Activated naive CD4-positive, alpha-beta T cell treated with anti-CD3 and anti-CD28 coated beads, Interleukin-2, amount 10 ng/mL, durations not matched to agents 7 days and 5 days (primary cell): ENCODE measurements at places on chromosomes 1 and 21.
A peak's percentile ranks its signal among the peaks of the same experiment; 100 is the strongest.

GRCh38 chr1:161198194-161198896 lies 509 bp downstream of the ADAMTS4 start:
- H3K27me3 ChIP-seq: no peaks in the 10 kb centered on the region
- H3K27ac ChIP-seq: no peak overlapping the region
- H3K4me1 ChIP-seq: peaks cover 69% of the 10 kb centered on the region
- H3K36me3 ChIP-seq: peaks cover 7% of the 10 kb centered on the region

DNA sequence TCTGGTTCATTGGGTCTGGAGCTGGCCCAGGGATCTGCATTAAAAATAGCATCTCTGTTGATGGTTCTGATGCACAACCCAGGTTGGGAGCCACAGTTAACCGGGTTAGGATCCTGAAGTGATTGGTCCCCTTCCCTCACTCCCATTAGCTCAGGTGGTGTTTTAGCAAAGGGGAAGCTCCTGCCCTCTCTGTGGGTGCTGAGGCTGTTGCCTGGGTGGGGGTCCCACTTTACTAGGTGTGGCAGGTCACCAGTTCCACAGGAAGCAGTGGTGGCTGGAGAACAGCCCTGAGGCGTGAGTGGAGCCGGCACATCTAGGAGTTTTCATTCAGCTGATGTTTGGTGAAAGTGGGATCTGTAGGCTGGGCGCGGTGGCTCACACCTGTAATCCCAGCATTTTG lies 86.5 kb downstream of the MAN1C1 start:
- peaks cover 41% of the 10 kb centered on the region for H3K4me1 ChIP-seq
- peaks cover 47% of the 10 kb centered on the region for H3K36me3 ChIP-seq
- no peak for DNase-seq
- H3K4me3 ChIP-seq: no peak overlapping the region

- DNase-seq: no peak
- no peaks in the 10 kb centered on the region for H3K4me1 ChIP-seq
- no peak overlapping the region for H3K4me3 ChIP-seq
- H3K27me3 ChIP-seq: no peaks in the 10 kb centered on the region
Observed at GRCh38 chr1:221309723-221310122, 430.5 kb downstream of the HLX start.

- no peak for DNase-seq
- peaks cover 7% of the 10 kb centered on the region for H3K4me1 ChIP-seq
- no peaks in the 10 kb centered on the region for H3K36me3 ChIP-seq
- no peak overlapping the region for H3K27ac ChIP-seq
- peak overlapping the region; percentile 21 for H3K4me3 ChIP-seq
Observed at GRCh38 chr1:1916851-1917251, 1.8 kb downstream of the CALML6 start.

DNA sequence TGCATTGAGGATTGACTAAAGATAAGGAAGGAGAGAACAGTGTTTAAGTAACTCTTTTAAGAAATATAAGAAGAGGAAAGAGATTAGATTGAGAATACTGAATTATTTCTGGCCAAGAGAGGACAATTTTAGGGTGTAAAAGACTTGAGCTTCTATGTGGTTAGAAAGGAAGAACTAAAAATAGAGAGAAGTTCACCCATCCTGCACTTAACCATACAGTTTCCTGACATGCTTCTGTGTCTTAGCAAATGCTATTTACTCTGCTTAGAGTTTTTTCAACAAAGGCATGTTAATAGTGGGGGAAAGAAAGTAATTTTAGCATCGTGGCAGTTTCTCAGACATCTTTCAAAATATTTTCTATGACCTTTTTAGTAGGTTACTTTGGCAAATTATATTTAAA lies 122.8 kb upstream of the GPR52 start:
- H3K27ac ChIP-seq: no peak overlapping the region
- H3K27me3 ChIP-seq: no peaks in the 10 kb centered on the region
- no peak for DNase-seq

DNA sequence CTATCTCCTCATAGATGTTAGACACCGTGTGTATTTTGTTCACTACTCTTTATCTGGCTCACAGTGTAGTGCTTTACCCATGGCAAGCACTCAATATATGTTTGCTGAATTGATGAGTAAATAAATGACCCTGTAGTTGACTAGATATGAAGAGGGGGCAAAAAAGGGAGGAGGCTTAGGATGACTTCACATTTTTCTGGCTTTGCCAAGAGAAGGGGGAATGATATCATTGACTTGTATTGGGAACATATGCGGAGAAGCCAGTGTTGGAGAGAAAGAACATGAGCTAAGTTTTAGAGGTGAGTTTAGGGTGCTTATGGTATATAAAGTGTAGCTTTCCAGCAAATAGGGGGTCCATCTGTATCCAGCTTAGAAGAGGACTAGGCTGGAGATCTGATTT lies 145.5 kb downstream of the TENT5C start:
- peaks cover 3% of the 10 kb centered on the region for H3K4me1 ChIP-seq
- no peak overlapping the region for H3K27ac ChIP-seq
- H3K36me3 ChIP-seq: no peaks in the 10 kb centered on the region
- H3K4me3 ChIP-seq: no peak overlapping the region

GRCh38 chr1:69320757-69321211 lies 246.9 kb upstream of the LRRC7 start:
- H3K4me1 ChIP-seq: no peaks in the 10 kb centered on the region
- no peaks in the 10 kb centered on the region for H3K36me3 ChIP-seq
- no peaks in the 10 kb centered on the region for H3K27me3 ChIP-seq
- H3K4me3 ChIP-seq: no peak overlapping the region
- no peak overlapping the region for H3K27ac ChIP-seq

DNA sequence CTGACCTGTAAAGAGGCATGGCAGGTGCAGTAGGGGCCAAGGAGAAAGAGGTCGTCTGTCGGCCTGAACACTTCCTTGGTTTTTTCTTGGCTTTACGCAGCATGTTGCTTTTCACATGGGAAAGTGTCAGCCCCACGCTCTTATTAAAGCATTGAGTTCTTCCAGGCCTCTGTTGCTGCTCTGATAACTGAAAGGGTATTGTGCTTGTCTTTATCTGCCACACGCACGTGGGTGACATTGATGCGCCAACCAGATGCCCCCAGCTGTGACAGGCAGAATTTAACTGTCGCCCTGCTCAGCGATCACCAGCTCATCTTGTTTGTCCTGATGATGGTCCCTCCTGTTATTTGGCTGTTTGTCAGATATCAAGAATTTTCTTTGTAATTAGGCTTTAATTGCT lies 76.5 kb downstream of the GALNT2 start:
- DNase-seq: no peak
- H3K27ac ChIP-seq: no peak overlapping the region
- H3K4me1 ChIP-seq: peaks cover 41% of the 10 kb centered on the region
- no peaks in the 10 kb centered on the region for H3K36me3 ChIP-seq

DNA sequence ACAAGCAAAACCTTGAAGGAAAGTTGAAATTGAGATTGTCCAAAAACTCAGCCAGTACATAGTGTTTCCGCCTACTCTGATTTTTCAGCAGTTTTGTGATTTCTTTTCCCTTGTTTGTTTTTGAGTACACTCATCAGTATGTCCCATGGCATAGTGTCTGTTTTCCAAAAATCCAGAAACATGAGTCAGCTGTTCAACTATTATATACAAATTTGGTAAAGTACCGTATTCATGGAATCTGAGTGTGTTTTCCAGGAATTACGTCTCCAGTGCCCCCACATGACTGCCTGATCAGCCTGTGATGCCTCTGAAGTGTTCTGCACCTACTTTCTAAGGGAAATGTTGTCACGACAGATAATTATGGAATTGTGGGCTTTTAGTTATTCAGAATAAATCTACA lies 186.8 kb downstream of the LTN1 start:
- no peaks in the 10 kb centered on the region for H3K4me1 ChIP-seq
- H3K27me3 ChIP-seq: peaks cover 4% of the 10 kb centered on the region
- H3K27ac ChIP-seq: no peak overlapping the region
- H3K4me3 ChIP-seq: no peak overlapping the region
- H3K36me3 ChIP-seq: peaks cover 7% of the 10 kb centered on the region

DNA sequence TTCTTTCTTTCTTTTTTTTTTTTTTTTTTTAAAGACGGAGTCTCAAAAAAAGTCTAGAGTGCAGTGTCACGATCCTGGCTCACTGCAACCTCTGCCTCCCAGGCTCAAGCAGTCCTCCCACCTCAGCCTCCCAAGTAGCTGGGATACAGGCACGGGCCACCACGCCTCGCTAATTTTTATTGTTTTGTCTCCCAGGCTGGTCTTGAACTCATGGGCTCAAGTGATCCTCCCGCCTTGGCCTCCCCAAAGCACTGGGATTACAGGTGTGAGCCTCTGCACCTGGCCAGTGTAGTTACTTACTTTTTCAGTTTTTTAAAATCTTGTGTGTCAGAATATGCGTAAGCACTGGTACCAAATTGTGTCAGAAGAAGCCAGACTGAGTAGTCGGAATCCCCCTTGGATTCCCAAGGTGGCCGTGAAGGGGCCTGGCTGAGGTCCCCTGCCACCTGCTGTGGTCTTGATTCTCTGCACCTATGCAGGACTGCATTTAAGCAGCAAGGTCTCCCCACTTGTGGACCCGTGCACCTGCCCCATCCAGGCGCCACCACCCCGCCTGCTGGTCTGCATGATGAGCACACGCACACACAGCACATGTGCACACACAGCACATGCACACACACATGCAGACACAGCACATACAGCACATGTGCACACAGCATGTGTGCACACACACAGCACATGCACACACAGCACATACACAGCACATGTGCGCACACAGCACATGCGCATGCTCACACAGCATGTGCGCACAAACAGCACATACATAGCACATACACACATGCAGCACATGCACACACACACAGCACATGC lies 47.5 kb downstream of the PCNT start:
- no peak for DNase-seq
- no peaks in the 10 kb centered on the region for H3K27me3 ChIP-seq
- no peak overlapping the region for H3K4me3 ChIP-seq
- H3K36me3 ChIP-seq: peaks cover 31% of the 10 kb centered on the region
- H3K4me1 ChIP-seq: peaks cover 32% of the 10 kb centered on the region

DNA sequence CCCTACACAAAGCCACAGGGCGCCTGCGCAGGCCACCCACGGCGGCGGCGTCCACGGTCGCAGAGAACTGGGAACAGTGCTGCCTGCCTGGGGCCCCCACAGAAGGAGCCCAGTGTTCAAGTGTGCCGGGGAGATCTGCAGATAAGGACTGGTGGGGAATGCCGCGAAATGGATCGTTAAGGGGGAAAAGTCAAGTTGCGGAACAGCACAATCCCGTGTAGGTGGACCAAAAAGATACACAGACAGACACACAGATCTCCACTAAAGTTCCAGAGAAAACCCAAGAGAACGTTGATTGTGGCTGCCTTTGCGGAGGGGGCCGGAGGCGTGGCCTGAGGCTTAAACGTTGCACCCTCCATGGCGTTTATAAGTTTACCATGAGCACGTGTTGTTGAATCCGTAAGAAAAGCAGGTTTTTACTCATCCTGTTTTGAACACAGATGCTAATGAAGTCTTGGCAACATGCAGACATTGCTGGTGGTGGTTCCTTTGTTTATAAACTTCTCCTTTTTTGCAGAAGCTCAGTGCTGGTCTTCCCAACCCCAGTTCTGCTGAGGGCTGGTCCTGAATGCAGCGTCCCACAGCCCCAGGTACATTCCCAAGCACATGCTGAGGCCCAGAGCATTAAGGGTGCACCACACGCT lies 4.1 kb downstream of the SPATC1L start:
- DNase-seq: no peak
- H3K4me1 ChIP-seq: peaks cover 7% of the 10 kb centered on the region
- H3K27ac ChIP-seq: no peak overlapping the region

DNA sequence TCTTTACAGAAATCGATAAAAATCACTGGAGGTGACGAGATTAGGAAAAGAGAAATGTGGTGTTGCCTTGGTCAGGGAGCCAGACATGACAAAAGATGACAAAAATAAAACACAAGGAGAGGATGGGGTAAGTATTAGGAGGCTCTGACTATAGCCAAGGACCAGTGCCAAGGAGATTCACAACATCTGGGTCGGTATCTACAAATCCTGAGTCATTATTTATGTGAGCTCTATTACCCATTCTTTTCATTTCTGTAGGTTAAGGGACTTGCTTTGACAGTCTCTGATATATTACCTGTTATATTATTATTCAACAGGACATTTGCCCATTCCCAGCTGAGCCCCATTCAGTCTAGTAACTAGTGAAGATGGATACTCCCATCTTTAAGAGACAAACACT lies 120.8 kb downstream of the TYW3 start:
- H3K4me3 ChIP-seq: no peak overlapping the region
- H3K27me3 ChIP-seq: no peaks in the 10 kb centered on the region
- H3K4me1 ChIP-seq: no peaks in the 10 kb centered on the region
- H3K27ac ChIP-seq: no peak overlapping the region
- no peaks in the 10 kb centered on the region for H3K36me3 ChIP-seq

DNA sequence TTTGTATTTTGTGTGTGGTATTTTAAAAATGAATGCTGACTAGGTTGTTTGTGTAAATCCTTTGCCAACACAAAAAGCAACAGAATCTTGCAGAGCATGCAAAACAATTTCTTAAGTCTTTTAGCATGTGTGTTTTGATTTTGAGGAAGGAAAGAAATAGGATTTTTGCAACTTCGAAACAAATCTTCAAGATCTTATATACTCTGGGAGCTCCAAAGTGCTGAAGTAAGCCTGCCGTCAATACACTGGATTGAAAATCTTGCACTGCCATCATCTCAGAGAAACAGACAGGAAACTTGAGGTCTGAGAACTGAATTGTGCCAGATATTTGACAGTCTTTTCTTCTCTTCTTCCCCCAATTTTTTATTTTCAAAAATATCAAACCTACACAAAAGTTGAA lies 29.3 kb upstream of the DISP1 start:
- no peak overlapping the region for H3K4me3 ChIP-seq
- no peak overlapping the region for H3K27ac ChIP-seq
- H3K27me3 ChIP-seq: peaks cover 22% of the 10 kb centered on the region

GRCh38 chr1:23497777-23498439 lies 13.9 kb upstream of the ASAP3 start:
- H3K27ac ChIP-seq: no peak overlapping the region
- H3K36me3 ChIP-seq: no peaks in the 10 kb centered on the region
- peaks cover 40% of the 10 kb centered on the region for H3K27me3 ChIP-seq
- no peak for DNase-seq

GRCh38 chr1:13801232-13801631 lies 101.2 kb downstream of the PRDM2 start:
- no peak for DNase-seq
- peaks cover 14% of the 10 kb centered on the region for H3K4me1 ChIP-seq
- H3K36me3 ChIP-seq: peaks cover 4% of the 10 kb centered on the region
- H3K4me3 ChIP-seq: no peak overlapping the region
- H3K27me3 ChIP-seq: no peaks in the 10 kb centered on the region

DNA sequence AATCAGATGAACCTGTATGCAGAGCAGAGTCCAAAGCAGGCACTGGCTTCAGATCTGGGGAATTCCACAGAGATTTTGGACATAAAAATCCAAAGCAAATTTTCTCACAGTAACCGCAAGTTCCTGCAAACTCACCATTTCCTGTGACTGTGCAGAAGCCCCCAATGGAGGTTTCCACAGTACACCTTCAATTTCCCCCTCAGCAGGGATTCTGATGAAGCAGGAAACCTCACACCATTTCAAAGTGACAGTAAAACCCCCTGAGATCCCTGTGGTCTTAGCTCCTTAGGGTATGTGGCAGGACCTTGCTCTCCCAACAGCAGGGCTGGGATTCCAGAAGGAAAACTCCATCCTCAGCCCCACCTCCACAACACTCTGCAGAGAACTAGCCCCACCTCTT lies 6.0 kb upstream of the TGFBR3 start:
- peaks cover 25% of the 10 kb centered on the region for H3K4me1 ChIP-seq
- no peak for DNase-seq
- peaks cover 19% of the 10 kb centered on the region for H3K27me3 ChIP-seq
- no peaks in the 10 kb centered on the region for H3K36me3 ChIP-seq
- H3K27ac ChIP-seq: no peak overlapping the region

- peak; percentile 51 for DNase-seq
- H3K27ac ChIP-seq: no peak overlapping the region
- no peak overlapping the region for H3K4me3 ChIP-seq
- H3K4me1 ChIP-seq: peaks cover 2% of the 10 kb centered on the region
- H3K36me3 ChIP-seq: no peaks in the 10 kb centered on the region
Observed at GRCh38 chr1:151934048-151934493, 24.8 kb upstream of the THEM4 start.
